ENCODE measurements at places on chromosomes 4 and X.

GRCh38 chr4:5809216-5809776 lies 83.6 kb downstream of the CRMP1 start:
- no peak for DNase-seq

GRCh38 chr4:178185517-178185916 lies 743.3 kb upstream of the AGA start:
- no peak for DNase-seq

GRCh38 chrX:38347136-38347535 lies 5.3 kb upstream of the OTC start:
- no peak for DNase-seq

- DNase-seq: no peak
Measured at GRCh38 chr4:90979556-90979955, 852.4 kb downstream of the CCSER1 start.

GRCh38 chrX:66872771-66873170 lies 233.9 kb upstream of the EDA2R start:
- DNase-seq: no peak

GRCh38 chr4:151573945-151574344 lies 165.0 kb downstream of the FHIP1A start:
- no peak for DNase-seq

DNA sequence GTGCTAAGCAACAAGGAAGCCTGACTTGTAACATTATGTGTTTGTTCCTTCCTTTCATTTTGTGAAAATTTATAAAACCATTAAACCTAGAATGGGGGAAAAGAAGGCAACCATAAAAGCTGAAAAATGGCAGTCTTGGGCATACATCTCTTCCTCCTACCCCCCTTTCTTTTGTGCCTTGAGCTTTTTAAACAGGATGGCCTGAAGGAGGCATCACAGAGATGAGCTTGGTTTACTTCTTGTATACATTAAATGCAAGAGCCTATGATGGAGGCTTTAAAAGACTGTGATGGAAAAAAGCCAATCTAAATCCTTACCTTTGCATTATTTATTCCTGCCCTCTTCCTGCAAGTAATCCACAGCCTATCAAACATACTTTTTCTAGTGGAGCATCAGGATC lies 36.2 kb upstream of the ADH7 start:
- DNase-seq: no peak

DNA sequence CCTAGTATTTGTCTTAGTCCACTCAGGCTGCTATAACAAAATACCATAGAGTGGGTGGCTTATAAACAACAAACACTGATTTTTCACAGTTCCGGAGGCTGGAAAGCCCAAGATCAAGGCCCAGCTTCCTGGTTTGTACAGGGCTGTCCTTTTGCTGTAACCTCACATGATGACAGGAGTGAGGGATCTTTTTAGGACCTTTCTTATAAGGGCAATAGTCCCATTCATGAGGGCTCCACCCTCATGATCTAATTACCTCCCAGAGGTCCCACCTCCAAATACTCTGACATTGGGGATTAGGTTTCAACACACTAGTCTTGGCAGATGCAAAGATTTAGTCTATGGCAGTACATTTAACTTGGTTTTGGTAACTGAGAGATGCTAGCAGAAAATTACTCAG lies 20.9 kb downstream of the GPAT3 start:
- DNase-seq: no peak

DNA sequence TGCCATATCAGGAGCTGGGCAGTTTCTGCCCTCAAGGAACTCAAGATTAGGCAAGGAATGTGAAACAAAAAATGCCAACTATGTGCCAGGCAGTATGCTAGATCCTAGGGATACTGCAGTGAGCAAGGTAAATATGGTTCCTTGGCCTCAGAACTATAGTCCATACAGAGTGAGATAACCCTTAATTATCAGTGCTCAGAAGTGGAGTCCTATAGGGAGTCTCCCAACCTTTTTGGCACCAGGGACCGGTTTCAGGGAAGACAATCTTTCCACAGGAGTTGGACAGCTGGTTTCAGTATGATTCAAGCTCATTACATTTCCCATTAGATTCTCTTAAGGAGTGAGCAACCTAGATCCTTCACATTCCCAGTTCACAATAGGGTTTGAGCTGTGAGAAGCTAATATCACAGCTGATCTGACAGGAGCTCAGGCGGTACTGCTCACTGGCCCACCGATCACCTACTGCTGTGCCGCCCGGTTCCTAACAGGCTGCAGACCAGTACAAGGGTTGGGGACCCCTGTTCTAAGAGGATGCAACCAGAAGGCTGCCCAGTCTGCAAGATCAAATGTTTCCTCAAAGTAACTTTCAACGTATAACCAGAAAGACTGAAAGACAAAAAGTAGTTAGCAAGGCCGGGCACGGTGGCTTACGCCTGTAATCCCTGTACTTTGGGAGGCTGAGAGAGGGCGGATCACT lies 1.7 kb upstream of the SRP72 start:
- DNase-seq: no peak

GRCh38 chrX:155020591-155020990 lies 1.9 kb downstream of the F8 start:
- DNase-seq: no peak

GRCh38 chr4:76308548-76308947 lies 2.0 kb downstream of the STBD1 start:
- DNase-seq: no peak

GRCh38 chrX:20522420-20522819 lies 255.7 kb upstream of the RPS6KA3 start:
- DNase-seq: no peak

- no peak for DNase-seq
Measured at GRCh38 chrX:9958183-9958582, 9.0 kb upstream of the CLDN34 start.

DNA sequence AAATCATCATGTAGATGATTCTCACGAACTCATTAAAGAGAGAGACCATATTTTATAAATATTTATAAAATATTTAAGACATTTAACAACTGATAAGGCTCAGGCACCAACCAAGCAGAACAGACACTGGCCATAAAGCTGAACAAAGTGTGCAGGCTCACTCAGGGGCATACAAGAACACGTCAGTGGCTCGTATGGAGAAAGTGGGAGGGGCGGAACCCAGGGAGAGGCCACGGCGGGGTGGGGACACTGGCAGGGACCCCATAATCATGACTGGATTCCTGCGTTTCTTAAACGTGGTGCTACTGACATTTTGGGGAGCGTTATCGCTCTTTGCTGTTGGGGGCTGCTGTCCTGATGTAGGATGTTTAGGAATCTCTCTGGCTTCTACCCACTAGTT lies 31.3 kb upstream of the FAT1 start:
- DNase-seq: no peak

DNA sequence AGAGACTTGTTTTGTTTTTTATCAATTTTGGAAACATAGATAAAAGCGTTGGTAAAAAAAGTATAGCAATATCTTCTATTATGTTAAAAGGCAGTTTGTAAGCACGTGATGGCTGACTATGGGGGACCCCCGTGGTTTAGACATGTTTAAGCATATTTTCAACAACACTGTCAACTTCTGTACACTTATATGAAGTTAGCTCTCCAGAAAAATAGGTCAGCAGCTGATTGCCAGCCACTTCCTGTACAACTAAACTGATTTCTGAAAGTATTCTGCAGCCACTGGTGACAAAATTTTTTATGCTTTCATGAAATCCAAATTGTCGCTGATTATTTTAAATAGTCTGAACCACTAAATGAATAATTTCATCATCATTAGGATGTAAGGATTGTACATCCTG lies 45.2 kb downstream of the RBMX2 start:
- no peak for DNase-seq

- DNase-seq: no peak
Measured at GRCh38 chr4:41332510-41333054, 75.9 kb downstream of the UCHL1 start.

DNA sequence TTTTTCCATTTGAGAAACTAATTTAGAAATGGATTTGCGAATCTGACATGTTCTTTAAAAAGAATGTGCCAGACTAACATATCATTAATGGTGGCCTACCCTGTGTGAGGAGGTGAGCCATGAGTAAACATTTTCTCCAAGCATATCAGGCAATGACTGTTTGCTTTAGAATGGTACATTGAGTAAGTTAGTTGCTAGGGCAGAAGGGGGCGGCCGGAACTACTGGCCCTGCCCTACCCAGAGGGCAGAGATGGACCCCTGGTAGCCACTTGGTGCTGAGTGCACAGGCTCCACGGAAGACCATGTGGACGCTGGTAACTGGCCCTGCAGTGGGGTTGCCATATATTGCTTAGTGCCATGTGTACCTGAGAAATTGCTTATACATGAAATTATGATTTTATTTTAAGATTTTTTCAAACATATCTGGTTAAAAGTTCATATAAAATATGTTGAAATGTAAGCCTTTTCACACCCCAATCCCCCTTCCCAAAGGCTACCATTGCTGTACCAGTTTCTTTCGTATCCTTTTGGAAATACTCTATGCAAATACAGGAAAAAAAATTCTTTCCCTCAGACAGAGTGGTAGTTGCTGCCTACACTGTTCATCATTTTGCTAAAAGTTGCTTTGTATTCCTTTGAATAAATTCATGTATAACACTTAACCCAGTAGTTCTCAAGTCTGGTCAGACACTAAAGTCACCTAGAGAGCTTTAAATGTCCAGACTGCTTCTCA lies 8.8 kb downstream of the FNIP2 start:
- no peak for DNase-seq

GRCh38 chr4:98565681-98566301 lies 92.6 kb downstream of the TSPAN5 start:
- DNase-seq: no peak

DNA sequence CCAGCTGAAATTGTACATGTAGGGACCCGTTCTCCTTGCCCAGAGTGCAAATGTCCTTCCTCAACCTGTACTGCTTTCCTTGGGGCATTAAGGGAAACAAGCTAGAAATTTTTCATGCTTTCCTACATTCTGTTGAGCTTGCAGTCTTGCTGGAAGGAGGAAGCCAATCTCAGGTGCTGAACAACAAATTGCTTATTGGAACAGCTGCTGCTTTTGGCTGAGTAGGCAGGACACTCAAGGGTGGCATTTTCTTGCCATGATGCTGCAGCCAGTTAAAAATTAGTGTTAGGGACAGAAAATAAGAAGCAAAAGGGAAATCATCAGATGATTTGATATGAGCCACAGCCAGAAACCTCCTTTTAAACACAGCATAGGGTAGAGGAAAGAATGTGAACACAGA lies 223.7 kb downstream of the QDPR start:
- no peak for DNase-seq

DNA sequence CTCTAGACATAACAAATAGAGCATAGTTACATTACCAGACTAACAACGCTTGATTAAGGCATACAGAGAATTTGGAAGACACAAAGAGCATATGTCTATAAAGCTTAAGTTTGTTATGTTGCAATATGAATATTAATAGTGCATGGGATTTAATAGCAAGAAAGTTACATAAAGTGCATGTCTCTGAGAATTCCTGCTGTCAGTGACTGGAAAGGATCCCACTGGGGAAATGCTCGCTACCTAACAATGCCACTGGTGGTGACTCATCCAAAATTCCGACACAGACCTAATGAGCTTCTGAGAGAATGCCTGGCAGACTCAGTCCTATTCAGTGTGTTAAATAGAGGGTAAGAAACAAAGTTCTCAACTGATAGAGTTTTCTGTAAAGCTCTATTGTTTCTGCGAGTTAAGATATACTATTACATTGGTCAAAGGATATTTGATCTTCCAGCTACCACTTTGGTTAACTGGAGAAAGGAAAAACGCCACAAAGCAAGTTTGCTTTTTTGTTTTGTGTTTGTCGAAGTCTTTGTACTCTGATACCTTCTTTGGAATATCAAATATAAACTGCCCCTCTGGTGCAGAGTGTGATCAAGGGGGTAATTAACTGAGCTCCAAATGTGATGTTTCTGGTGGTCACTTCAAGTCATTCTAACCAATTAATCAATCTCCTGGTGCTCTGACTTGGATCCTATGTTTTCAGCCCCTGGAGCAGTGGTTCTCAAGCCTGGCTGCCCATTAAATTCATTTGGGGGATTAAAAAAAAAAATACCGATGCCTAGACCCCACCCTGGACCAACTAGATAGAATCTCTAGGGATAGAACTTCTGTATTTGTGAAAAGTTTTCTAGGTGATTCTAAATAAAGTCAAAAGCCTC lies 107.9 kb downstream of the PALLD start:
- DNase-seq: no peak

DNA sequence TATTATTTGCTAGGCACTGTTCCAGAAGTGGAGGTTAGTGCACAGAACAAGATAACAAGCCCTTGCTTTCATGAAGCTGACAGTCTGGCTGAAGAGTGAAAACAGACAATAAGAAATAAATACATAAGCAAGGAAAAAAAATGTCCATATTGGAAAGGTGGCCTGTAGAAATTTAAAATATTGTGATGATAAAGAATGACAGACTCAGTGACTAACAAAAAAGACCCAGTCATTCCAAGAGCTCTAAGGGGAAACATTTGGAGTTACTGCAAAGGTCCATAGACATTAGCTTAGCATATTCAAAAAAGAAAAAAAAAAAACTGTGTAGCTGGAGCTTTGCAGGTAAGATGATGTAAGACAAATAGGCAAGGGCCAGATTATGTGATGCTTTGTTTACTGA lies 1.0 kb upstream of the ANTXR2 start:
- DNase-seq: no peak

DNA sequence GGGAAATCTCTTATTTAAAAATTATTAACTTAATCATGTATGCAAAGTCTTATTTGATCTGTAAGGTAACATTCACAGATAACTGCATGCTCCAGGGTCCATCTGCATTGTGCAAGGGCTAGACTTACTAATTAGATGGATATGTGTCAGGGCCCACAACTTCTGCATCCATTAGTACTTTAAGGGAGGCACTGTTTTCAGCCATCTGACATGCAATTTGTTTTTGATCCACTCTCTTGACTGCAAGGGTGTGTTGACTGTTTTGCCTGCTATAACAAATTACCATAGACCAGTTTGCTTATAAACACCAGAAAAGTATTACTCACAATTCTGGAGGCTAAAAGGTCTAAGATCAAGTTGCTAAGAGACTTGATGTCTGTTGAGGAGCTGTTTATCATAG lies 542.1 kb upstream of the HS3ST1 start:
- no peak for DNase-seq

DNA sequence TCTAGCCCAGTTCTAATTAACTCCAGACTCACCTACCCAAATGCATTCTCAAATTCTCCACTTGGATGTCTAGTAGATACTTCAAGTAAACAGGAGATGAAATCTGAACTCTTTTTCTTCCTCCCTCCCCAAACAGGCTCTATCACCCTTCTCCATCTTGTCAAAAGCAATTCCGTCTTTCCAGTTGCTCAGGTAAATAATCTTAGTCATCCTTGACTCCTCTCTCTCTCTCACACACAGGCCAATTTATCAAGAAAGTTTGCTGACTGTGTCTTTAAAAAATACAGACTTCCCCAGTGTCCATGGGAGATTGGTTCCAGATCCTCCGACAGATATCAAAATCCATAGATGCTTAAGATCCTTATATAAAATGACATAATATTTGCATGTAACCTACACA lies 12.9 kb downstream of the TXK start:
- no peak for DNase-seq

GRCh38 chr4:15253349-15253748 lies 174.5 kb upstream of the C1QTNF7 start:
- no peak for DNase-seq

DNA sequence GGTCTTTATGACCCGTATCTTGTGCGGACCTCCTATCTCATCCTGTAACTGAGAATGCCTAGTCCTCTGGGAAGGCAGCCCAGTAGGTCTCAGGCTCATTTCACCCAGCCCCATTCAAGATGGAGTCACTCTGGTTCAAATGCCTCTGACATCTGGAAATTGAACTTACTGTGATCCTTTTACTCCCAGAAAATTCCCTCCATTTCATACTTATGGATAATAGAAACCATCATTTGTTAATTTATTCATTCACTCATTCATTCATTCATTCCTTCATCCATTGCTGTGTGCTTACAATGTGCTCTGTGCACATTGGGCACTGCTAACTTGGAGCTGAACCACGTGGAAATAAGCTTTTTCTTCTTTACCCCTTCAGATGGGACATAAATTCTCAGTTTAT lies 9.2 kb upstream of the ATP6AP2 start:
- DNase-seq: no peak
